ENCODE measurements at places on chromosomes 13 and 19. TPM values are rescaled to one million over a fixed set of nuclear protein-coding genes. Genes with fewer than 3 reads are reported as not detected.

The LSR gene
- total RNA-seq: 112 TPM

The MYBPC2 gene
- total RNA-seq: 1.9 TPM

The CACNG8 gene
- total RNA-seq: 4.8 TPM

The KLF5 gene
- total RNA-seq: 38.9 TPM

The LILRB1 gene
- not detected for total RNA-seq

The PMIS2 gene
- not detected for total RNA-seq

The AMER2 gene
- total RNA-seq: 0.02 TPM

The CELF5 gene
- total RNA-seq: 4.7 TPM

The KHSRP gene
- total RNA-seq: 476 TPM

The ZNF471 gene
- total RNA-seq: not detected

The KLK12 gene
- total RNA-seq: not detected

The ANGPTL4 gene
- 13.2 TPM for total RNA-seq

The CYP4F2 gene
- not detected for total RNA-seq

The GFY gene
- 0.27 TPM for total RNA-seq

The TGFBR3L gene
- 1.5 TPM for total RNA-seq

The ZNF560 gene
- total RNA-seq: not detected

The PCDH17 gene
- total RNA-seq: 7.8 TPM

The ZNF283 gene
- 6.8 TPM for total RNA-seq

The JOSD2 gene
- 6.9 TPM for total RNA-seq

The ZNF320 gene
- total RNA-seq: 37.5 TPM

The FFAR1 gene
- not detected for total RNA-seq

The LYPD3 gene
- total RNA-seq: 0.51 TPM

The GPX4 gene
- total RNA-seq: 382 TPM

The CYP2A6 gene
- total RNA-seq: not detected

The TTYH1 gene
- 1.8 TPM for total RNA-seq

The CEBPA gene
- total RNA-seq: 4.1 TPM

The ERICH4 gene
- not detected for total RNA-seq

The KIR2DL4 gene
- not detected for total RNA-seq

The KLK6 gene
- total RNA-seq: 0.47 TPM

The MUC16 gene
- total RNA-seq: 0.11 TPM

The MTUS2 gene
- total RNA-seq: 1.2 TPM

The JSRP1 gene
- 0.66 TPM for total RNA-seq

The CGB7 gene
- total RNA-seq: 1.5 TPM

The CYP2B6 gene
- total RNA-seq: 0.93 TPM

The RNF126 gene
- 51.4 TPM for total RNA-seq

The IRGC gene
- not detected for total RNA-seq
